ENCODE measurements at places on chromosomes 5 and 9.
A peak's percentile ranks its signal among the peaks of the same experiment; 100 is the strongest.

DNA sequence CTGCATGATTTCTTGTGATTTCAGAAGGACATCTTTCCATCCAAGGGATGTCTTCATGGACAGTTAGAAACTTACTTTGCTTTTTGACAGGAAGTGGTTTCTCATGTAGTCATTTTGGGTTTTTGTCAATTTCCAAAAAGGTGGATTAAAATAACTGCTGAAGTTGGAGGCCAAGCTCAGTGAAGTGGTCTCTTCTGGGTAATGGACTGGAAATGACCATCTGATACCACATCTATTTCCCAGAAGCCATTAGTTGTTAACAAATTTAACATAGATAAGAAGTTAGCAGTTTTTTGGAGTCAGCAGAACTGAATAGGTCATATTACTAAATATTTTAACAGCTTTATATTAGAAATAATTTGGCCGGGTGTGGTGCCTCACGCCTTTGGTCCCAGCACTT lies 86.2 kb upstream of the MYO10 start:
- no peak for DNase-seq

DNA sequence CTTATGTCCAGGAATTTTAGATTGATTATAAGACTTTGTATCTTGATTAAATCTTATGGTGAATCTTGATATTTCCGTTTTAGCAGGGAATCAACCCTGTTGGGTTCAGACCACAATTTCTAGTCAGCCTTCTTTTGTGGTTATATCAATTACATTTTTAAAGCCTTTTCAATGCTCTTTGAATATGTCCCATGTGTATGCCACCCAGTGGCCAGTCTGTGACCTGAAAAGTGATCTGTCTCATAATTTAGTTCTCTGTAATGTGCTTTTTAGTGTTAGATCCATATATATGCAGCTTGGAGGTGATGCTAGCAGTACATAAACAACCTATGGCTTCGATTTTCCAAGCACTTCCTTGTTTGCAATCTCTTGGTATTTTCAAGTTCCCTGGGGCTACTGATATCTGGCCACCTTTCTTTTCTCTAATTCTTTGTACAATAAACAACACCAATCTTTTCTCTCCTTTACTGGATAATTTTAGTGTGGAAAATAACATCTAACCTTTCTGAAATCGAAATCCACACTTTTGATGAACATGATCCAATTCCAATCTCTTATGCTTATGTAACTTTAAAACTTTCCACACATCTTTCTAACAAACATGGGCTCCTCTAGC lies 28.8 kb downstream of the PDE8B start:
- DNase-seq: no peak

GRCh38 chr5:157516626-157517325 lies 56.8 kb downstream of the NIPAL4 start:
- DNase-seq: no peak

- DNase-seq: no peak
These were observed 11.2 kb downstream of the ITGA1 start for GRCh38 chr5:52798938-52799337.

DNA sequence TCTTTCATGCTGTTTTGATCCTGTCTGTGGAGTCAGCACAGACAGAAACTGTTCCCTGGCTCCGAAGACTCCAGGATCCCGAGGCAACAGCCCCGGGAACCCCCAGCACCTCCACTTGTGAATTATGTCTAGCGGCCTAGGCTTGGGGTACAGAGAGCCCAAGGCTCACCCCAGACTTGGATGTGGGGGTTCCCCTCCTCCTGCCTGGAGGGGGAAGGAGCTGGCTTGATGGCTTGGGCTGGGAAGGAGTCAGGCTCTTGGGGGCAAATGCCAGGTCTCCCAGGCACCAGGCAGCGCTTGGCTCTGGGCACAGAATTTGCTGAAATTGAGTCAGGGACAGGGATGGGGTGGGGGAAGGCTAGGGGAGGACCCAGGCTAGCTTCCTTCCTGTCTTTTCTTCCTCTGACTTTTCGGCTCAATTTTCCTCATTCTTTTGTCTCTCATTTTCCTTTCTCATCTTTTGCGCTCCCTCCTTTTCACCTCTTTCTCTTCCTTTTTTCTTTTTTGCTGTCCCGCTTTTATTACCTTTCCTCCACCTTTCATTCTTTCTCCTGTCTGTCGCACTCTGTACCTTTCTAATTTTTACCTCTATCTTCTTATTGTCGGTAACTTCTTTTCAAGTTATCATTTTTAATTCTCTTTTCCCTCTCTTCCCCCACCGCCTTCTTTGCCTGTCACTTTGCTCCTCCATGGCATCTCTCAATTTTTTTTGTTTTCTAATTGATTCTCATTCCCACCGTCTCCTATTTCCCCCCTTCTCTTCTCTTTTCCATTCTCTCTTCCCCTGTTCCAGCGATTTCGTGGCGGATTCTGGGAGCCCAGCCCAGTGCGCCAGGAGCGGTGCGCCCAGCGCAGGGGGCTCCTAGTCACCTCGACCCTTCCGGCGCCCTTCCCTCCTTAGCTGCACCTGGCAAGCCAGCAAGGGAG lies 10.5 kb downstream of the MSX2 start:
- no peak for DNase-seq

DNA sequence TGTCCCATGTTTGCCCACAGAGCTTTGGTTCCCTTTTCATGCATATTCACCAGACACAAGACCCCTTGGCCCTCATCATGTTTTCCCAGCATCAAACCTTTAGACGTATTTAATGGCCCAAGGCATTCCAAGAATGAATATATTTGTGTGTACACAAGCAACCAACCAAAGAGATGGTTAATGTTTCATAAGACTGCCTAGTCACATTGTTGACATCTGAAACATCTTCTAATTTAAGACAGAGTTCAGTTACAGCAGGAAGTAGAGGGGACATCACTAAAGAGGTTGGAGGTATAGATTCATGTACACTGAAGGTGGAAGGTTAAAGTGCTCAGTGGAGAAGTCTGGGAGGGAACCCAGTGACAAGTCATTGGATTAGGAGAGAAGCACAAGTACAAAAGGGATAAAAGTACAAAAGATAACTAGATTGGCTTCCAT lies 49.1 kb downstream of the SUSD1 start:
- DNase-seq: no peak

DNA sequence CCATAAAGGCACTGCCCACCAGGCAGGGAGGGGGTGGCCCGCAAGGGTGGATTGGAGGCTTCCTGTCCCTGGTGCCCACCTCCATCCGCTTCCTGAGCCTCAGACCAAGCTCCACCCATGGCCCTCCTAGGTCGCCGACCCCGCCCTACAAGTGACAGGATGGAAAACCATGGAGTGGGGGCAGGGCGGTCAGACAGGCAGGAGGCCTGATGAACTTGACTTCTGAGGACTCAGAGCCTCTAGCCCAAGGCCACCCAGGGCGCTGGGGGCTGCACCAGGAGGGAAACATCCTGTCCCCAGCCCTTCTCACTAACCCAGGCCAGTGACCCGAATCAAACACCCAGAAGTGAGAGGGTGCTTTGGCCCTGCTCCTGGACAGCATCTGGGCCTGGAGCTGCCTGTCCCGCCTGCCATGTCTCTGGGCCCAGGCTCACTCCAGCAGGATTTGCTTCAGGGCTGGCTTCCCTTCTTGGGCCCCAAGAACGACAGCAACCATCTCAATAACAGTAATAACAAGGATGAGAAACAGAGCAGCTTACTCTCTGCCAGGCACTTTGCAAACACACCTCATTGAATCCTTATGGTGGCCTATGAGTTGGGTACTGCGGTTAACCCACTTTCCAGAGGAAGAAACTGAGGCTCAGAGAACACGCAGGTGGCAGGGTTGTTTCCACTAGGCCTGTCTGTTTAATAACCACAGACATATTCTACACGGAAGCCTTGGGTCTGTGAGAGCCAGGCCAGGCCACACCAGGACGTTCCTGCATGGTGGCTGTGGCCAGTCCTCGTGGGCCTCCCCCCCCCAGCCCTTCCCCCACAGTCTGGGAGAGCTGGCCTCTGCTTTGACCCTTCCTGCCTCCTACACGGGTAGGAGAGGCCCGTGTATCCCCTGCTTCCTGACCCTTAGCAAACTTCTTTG lies 4.4 kb upstream of the ST6GALNAC6 start:
- peak; percentile 47 for DNase-seq

DNA sequence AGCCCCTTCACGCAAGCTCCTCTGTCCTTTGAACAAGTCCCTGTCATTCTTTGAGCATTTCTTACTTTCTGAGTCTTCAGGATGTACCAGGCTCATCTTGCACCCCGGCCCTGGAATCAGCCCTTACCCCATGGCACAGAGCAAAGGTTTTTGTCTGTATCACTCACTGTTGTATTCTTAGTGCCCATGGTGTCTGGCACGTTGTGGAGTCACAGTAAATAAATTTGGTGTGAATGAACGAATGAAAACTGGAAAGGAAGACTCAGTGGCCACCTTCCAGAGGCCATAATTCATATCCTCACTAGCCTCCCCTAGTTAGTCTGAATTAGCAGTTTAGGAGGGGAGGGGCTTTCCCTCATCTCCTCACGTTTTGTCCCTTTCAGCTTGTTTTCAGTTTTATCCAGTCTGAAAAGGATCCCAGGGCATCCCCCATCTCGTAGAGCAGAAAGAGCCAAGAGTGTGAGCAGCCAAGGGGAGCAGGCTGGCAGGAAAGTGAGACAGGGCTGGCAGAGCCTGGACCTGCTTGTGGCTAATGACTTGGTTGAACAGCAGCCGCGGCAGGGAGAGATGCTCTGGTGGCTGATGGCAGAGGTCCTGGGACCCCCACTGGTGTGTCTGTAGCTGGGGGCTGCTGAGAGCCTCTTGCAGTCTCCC lies 42.7 kb downstream of the ZNF618 start:
- DNase-seq: no peak

DNA sequence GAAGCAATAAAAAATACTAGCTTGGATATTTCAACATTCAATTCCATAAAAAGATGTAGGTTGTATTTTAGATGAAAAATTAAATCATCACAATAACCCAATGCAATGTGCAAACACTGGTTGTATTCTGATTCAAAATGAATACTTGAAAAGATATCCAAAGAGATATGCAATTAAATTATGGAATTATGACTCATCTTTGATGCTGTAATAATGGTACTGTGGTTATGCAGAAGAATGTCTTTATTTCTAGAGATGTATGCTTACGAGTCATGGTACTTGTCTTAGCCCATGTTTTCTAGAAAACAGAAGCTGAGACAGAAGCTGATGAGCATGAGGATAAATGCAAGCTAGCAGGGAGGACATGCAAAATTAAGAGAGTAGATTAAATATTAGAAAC lies 1941.4 kb upstream of the NUDT12 start:
- DNase-seq: no peak

DNA sequence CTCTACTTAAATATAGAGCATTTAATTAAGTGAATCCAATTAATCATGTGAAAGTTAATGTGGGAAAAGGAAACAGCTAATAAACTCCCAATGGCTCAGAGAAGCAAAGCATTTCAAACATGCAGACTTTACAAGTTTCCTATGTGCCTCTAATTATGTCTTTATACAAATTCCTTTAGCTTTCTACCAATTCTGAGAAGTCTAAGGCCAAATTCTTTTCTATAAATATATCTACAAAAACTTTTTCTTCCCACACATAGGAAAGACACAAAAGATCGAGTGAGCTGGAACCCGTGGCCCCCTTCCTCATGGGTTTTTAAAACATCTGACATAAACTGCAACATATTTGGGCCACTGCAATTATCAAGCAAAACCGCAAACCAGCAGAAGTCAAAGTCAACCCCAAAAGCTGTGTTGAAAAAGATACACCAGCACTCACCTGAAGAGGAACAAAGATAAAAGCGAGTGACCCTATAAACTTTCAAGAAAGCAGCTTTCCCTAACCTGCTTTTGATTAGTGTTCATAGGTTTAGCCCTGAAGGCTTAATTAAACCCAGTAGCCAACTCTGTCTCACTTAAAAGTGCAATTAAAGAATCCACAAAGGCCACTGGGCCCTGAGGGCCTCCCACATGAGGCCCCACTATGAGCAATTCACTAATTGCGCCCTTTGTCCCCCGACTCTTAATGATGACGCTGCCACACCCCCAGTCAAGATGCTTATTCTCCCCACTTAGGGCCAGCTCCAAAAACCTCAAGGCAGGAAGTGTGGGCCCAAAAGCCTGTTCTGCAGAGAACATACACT lies 12.1 kb downstream of the SEMA5A start:
- no peak for DNase-seq

- no peak for DNase-seq
These were observed 47.0 kb upstream of the MROH2B start for GRCh38 chr5:41118177-41118576.

DNA sequence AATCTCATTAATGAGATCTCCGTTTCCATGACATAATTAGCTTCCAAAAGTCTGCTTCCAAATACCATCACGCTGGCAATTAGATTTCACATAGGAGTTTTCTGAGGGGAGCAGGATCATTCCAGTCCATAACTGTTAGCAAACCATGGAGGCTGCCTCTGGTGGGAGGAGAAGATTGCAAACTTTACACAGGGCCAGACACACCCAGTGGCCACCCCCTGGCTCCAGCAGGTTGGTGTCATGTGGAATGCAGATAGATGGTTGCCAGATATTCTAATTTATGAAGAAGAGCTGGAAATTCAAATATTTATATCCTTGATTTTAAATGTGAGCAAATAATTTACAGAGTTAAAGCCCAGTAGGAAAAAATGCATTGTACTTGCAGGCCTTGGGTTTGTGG lies 164.2 kb downstream of the ICE1 start:
- no peak for DNase-seq

- no peak for DNase-seq
These were observed 67.1 kb upstream of the SNX2 start for GRCh38 chr5:122707796-122708195.

GRCh38 chr9:135214054-135214640 lies 126.7 kb downstream of the OLFM1 start:
- no peak for DNase-seq

DNA sequence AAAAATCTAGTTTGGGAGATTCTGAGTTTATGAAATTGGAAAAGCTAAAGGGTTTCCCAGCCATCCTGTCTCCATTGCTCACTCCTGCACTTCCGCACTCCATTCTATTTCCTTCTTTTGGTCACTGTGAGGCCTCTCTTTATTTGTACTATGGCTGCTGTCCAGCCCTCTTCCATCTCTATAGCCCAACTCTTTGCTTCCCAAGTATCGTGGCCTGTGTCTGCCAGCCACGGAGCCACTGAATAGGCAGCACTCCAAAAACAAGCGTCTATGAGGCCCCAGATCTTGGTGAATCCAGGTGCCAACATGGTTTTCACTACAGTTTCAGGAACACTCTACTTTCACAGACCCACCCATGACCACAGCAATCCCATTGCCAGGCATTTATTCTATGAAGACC lies 37.2 kb downstream of the GRAMD2B start:
- no peak for DNase-seq

DNA sequence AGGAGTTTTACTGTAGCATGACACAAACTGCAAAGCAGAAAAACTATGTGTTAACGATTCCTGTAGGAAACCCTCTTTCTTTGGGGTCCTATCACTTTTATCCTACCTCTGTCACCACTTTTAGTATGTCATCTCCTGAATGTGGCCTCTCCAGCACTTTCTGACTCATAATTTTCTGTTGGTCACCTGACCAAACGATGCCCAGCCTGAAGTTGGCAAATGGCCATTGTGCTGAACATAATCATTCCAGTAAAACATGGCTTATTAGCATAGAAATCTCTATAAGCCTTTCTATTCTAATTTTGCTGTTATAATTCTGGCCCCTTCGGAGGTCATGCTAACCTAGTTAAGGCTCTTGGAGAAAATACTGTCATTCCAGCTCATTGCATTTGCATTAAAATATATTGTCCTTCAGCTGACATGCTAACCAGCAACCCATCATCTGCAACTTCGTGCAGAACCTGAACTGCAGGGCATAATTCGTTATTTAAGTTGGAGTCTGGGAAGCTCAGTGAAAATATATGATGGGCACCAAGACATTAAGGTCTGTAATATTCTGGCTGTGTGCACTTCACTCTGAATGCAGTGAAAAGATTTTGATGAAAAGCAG lies 140.3 kb downstream of the NMUR2 start:
- no peak for DNase-seq

- no peak for DNase-seq
These were observed 115.2 kb downstream of the RXRA start for GRCh38 chr9:134441227-134442084.
